Adipocyte (in vitro differentiated cells): ENCODE measurements at places on chromosomes 6 and 20.

GRCh38 chr6:4606821-4607704, 169.1 kb upstream of the CDYL start:
- peak; percentile 24 for DNase-seq

- no peak for DNase-seq
Observed at GRCh38 chr20:54429364-54429763, 46.0 kb upstream of the DOK5 start.

DNA sequence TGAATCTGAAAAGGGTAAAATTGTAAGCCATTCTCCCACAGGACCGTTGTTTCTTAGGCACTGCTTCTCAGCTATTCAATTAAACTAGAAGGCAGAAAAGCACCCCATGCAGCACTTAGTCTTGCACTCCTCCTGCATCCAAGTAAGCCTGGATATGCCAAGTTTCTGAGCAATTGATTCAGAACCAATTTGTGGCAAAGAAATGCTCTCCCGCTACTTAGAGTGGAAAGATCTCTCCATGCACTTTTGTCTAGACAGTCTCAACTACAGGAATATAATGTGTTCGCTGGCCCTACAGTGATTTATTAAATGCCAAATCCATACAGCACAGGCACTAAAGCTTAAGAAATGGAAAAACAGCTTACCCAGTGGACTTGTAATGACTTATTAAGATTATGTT, 338.5 kb downstream of the HACE1 start:
- no peak for DNase-seq

- no peak for DNase-seq
Observed at GRCh38 chr6:91464718-91465117, 877.8 kb upstream of the MAP3K7 start.

- DNase-seq = peak; percentile 90
Observed at GRCh38 chr6:47134476-47135189, 92.5 kb upstream of the ADGRF1 start.

GRCh38 chr6:52125139-52125538, 37.7 kb upstream of the PKHD1 start:
- DNase-seq = no peak

DNA sequence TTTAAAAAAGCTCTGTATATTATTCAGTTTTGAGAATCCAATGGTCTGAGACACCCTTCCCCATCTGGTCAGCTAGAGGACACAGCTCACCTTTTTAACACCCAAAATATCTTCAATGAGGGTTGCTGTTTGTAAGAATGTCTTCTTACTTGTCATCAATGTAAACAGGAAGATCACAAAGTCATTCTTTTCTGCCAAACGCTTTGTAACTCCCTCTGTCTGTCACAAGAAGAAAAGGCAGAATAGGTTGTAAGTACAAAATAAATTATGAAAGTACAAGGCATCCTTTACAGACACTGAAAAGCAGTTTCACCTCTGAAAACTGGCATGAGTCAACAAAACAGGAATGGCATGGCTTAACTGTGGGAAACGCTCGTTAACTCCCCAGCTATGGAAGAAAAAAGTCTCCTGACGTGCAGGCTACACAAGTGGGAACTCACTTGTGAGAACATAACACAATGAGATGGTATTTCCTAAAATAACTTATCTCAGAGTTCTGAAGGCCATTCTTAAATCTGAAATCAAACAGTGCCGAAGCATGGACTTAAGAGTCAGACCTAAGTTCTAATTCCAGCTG, 42.7 kb downstream of the TRPC4AP start:
- DNase-seq = peak; percentile 44

DNA sequence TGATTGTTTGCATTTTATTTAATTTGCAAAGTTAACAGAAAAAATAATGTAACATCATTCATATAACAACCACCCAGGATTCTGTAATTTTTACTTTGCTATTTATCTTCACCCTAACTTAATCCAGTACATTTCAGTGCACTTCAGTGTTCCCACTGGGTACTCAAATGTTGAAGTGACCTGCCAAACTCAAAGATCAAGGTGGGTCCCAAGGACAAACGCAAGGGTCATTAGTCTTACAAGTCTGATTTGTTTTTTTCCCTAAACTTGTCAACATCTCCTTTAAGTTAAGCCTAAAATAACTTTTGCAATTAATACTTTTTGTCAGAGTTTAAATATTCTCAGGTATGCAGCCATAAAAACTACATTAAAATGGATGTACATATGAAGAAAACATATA, 53.0 kb downstream of the MOXD1 start:
- DNase-seq = no peak

DNA sequence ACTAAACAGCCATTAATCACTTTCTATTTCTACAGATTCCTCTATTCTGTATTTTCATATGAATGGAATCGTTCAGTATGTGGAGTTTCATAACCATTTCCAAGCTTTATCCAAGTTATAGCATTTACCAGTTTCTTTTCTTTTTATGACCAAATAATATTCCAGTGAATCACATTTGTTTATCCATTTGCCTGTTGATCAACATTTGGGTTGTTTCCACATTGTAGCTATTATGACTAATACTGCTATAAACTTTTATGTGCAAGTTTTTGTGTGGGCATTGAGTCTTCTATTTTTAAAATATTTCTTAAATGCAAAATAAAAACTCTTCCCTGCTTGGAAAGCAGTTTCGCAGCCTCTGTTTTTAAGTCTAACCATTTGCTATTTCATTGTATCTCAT, 336.4 kb upstream of the OPRM1 start:
- no peak for DNase-seq

DNA sequence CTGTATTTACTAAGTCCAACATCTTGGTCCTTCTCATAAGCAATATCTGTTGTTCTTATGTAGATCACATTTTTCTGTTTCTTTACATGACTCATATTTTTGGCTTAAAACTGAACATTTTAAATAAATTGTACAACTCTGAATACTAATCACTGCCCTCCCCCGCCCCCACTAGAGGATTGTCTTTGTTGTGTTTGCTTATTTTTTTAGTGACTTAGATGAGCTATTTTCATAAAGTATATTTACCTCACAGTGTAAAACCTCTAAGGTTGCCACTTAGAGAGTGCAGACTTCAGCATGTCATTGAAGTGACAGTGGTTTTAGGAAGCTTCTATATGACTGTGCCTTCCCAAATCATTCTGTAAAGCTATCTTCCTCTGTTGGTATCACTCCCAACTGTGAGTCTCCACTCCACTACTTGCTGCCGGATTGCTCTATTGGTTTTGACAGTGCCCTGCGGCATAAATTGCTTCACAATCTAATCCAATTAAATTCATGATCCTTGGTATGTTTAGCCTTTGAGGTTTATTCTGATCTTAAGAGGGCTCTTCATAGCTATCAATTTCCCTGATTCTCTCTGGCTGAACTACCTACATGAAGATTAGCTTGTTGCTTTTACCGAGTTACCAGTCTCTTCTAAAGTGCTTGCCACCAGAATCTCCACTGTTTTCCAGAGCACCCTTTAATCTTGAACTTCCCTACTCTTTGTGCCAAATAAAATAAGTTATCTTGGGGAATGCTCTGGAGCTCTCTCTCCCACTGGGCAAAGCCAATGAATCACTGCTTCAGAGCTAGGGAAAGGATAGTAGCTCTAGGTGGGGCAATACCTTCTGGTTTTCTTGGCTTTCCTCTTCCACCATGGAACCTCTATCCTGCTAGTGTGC, 33.0 kb downstream of the SPTLC3 start:
- peak; percentile 58 for DNase-seq

DNA sequence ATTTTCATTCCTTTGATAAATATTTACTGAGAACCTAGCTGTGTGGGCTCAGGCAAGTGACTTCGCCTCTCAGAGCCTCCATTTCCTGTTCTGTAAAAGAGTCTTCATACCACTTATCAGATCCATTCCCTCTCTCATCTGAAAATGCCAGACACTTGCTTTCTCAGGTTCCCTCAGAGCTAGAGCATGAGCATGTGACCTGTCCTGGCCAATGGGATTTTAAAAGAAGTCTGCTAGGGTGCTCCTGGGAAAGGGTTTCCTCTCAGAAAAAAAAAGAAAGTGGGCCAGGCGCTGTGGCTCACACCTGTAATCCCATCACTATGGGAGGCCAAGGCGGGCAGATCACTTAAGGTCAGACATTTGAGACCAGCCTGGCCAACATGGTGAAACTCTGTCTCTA, 5.3 kb downstream of the KCNB1 start:
- DNase-seq = no peak

DNA sequence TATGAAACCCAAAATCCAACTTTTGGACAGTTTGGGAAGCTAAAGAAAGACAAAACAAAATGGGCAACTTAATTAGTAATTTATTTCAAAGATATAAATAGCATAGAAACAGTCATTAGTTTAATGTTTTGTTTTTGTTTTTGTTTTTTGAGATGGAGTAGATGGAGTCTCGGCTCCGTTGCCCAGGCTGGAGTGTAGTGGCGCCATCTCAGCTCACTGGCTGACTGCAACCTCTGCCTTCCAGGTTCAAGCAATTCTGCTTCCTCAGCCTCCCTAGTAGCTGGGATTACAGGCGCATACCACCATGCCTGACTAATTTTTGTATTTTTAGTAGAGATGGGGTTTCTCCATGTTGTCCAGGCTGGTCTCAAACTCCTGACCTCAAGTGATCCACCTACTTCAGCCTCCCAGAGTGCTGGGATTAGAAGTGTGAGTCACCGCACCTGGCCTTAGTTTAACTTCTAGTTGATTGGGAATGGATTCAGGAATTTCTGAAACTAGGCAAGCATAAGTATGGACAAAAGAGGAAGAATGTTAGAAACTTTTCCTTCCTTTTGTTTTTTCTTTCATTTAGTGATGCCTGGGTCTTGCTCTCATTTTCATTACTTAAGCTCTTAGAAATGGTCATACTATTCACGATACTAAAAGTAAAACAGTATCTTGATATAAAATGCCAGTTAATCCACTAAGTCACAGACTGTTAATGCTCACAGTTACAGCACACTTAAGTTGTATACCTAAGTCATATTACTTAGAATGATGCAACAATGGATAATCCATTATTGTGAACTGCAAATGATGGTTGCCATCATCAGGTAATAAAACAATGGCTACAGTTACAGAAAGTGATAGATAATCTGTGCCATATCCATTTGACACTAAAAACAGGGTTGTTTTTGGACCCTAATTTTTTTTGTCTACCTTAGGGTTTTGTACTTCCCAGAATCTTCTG, 8.2 kb downstream of the SENP6 start:
- DNase-seq = peak; percentile 54

- DNase-seq = no peak
Observed at GRCh38 chr6:106525882-106526275, 103.4 kb downstream of the RTN4IP1 start.

DNA sequence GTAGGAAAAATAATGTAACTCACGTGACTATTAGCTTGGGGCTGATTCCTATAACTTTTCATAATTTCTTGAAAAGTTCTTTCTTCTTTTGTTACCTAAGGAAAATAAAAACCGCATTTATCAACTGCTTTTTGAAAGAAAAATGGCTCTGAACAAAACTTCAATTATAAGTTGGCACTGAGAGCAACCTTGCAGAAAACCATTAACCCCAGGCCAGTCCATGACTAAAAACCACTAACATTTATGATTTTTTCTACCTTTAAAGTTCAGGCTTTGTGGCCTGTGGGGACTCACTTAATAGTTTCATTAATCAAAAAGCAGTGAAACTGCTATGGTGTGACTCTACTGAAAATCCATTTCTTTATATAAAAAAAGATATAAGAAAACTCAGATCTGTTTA, 69.1 kb upstream of the SAMHD1 start:
- DNase-seq = no peak

GRCh38 chr6:106631346-106631745, 2.0 kb downstream of the QRSL1 start:
- DNase-seq = no peak

DNA sequence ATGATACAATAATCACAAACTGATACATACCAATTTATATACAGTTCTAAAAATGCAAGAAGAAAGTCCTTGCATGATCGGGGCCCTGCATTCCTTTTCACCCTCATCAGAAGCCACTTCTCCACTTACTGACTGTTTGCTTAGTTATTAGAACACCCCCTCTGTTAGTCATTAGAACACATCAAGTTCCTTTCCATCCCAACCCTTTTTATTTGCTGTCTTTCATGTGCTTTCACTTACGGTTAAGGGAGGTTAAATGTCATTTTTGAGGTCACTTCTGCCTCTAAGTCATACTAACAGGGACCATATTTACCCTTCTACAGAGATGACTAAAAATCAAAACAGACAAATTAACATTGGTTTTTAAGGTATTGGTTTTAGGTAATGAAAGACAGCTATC, 149.1 kb downstream of the LMBRD1 start:
- DNase-seq = no peak

DNA sequence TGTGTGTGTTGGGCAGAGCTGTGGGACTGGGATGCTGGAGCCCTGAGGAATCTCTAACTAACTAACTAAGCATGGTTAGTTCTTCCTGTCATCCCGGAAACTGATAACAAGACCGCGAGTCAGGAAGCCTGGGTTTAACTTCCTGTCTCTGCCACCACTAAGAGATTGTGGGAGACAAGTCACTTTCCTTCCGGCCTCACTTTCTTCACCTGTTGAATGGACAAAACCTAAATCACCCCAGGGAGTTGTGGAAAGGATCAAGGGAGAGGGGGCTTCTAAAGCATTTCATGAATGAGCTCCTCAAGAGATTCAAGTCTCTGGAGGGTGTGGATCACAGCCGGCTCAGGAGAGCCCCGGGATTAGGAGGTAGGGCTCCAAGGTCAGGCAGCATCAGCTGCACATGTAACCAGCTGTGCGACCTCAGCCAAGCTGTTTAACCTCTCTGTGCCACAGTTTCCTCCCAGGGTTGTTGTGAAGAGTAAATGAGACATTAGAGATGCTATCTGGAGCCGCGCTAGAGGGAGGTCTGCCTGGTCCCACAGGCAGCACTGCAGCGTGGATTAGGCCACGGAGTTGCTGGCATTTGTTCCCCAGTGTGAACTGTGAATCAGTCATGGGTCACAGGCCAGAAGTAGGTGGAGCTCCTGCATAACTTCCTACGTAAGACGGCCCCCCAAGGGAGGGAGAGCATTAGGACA, 105.1 kb downstream of the TOX2 start:
- DNase-seq = no peak

DNA sequence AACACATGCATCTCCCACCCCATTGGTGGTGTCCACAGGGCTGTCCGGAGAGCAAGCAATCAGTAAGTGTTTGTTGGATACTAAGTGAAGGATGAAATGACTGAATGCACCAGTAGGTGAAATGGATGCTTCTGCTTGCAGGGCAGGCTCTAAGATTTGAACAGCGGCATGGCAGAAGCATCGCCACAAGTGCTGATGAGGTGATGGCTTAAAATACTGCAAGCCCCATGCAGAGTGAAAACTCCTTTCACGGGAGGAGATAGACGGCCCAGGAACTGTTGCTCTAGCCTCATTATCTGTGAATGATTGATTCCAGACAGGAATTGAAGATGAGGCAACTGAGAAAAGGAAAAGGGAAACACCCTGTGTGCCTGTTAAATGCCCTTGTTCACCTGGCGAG, 158.9 kb downstream of the LY86 start:
- no peak for DNase-seq

GRCh38 chr20:48919336-48919881, 2.1 kb upstream of the ARFGEF2 start:
- DNase-seq = no peak

DNA sequence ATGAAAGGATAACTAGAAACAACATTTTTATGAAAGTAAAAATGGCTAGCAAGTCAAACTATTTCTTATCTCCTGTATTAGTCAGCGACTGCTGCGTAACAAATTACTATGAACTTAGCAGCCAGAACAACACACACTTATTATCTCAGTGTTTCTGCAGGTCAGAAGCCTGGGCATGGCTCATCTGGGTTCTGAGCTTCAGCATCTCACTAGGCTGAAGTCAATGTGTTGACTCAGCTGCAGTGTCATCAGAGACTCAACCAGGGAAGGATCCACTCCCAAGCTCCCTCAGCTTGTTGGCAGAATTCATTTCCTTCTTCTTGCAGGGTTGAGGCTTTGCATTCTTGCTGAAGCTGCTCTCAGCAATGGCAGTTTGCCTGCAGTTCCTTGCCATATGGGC, 33.2 kb upstream of the IGF2R start:
- peak; percentile 11 for DNase-seq
